ENCODE measurements at places on chromosomes 11 and 22.

DNA sequence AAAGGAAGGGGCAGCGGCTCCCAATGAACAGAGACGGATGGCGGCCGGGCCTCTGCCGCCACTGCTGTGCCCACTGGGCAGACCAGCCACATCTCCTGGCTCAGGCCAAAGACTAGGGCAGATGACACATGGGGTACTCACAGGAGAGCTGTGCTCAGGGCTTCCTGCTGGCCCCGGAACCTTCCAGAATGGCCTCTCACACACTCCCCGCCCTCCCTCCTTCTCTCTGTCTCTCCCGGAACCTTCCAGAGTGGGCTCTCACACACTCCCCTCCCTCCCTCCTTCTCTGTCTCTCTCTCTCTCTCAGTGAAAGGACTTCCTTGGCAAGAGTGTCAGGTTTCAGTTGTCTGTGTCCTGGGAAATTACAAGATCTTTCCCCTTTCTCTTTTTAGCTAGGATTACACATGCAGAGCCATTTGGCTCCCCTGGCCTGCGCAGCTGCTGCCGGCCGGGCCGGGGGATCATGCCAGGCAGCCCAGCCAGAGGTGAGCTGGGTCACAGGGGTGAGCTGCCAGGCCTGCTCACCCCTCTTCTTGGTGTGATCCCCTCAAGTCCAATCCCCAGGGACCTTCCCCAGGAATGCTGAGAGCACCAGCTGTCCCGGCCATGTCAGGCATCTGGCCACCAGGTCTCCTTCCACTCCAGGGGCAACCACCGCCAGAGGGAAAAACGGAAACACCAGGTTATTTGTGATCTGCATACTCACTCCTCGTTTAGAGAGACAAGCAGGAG is 45.3 kb upstream of the ADA2 start:
- peak; percentile 9 for DNase-seq

DNA sequence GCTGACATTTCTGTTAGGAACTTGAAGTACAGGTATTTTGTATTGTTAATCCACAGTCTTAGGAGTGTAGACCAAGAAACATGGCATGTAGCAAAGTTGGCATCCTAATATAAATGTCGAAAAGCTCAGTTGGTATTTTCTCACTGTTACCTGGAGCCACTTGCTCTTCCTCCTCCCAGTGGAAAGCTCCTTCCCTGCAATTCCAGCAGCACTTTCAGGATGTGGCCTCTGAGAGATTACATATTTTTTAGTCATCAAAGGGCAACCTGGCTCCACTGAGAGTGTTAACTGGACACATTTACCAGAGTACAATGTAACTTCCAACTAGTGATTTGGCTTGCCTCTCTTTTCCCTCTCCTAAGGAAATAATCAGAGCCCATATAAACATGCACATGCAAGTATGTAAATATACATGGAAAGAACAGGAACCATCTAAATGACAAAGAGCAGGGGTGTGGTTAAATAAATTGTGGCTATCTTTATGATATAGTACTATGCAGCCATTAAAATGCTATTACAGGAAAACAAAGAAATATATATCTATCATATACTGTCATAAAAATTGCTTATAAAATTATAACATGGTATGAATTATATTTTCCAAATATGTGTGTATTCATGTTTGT is 14.3 kb upstream of the EED start:
- peak; percentile 65 for DNase-seq

- no peak for DNase-seq
These were observed 68.8 kb downstream of the CD44 start for GRCh38 chr11:35207471-35208403.

DNA sequence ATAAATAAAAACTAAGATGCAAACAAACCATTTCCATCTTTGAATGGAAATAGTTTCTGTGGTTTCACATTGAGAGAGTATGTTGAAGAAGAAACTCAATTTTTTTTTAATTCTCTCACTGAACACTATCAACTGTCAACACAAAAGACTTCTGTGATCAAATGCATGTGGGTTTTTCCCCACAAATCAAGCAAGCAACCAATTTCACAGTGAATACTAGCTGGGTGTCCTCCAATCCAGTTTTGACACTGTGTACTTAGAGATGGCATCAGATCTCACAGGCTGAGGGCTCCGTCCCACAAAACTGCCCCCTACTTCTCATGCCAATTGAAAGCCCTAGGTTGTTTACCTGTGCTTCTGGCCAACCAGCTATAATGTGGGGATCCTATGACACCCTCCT is 34.5 kb downstream of the CTSC start:
- DNase-seq = no peak

- DNase-seq = peak; percentile 89
These were observed 129.0 kb downstream of the ETS1 start for GRCh38 chr11:128458321-128458720.

DNA sequence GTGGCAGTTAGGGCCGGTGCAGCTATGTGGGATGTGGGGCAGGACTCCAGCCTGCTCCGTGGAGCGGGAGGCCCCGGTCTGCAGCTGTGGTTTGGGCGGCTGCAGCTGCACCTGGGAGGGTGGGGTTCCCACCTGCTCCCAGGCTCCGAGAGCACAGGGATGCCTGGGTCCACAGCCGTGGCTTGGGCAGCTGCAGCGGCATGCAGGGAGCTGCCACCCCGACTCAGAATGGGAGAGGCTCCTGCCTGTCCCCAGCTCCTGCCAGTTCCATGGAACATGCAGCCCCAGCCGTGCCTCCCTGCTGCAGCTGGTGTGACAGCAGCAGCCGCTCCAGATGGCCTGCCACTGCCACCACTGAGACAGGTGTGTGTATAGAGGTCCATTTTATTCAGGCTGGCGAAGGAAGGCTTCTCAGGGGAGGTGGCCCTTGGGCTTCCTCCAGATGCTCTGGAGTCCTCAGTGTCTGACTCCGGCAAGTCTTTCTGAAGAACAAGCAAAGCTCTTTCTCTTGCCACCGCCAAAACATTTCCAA is 21.8 kb upstream of the UPK3A start:
- no peak for DNase-seq

GRCh38 chr22:40334060-40334459 is 12.2 kb upstream of the ADSL start:
- no peak for DNase-seq

Data from HT1080 (cell line).